ENCODE measurements at places on chromosomes 3 and 15. TPM values are rescaled to one million over a fixed set of nuclear protein-coding genes. Genes with fewer than 3 reads are reported as not detected.

DNA sequence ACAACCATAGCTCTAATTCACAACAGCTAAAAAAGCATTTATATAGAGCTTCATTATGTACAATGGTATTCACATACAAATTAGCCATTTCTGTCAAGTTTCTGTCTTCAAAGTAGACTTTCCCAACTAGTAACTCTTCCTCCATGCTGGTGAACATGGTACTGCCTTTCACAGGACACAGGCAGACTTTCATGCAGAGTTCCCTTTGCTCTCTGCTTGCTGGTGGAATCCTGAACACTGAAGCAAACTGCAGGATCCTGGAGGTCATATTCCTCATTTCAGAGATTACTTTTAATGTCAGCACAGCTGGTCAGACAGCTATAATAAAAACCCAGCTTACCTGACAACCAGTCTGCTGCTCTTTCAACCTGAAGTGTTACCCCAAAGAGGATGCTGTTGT, 53.6 kb downstream of the TASOR start:
- DNase-seq, result no peak

- no peak for DNase-seq
These were observed 45.8 kb downstream of the SMAD3 start for GRCh38 chr15:67110958-67111864.

DNA sequence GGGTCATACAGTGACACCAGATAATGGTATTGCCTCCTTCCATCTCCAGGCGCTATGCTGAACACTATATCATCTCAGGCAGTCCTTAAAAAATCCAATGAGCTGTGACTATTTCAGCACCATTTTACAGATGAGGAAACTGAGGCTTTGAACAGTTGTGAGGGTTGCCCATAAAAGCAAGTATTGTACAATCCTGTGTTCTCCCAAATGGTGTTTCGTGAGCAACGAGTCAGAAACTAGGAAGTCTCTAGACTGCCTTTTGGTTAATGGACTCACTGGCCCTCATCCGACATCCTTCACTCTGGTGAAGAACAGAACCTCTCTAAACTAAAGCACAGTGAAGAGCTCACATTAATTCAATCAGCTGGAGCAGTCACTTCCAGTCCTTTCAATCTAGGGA, 61.8 kb downstream of the ATP8B4 start:
- no peak for DNase-seq

- DNase-seq, result no peak
These were observed 12.7 kb upstream of the LMCD1 start for GRCh38 chr3:8488877-8489276.

GRCh38 chr15:57495554-57496165, 96.0 kb upstream of the MYZAP start:
- DNase-seq, result no peak

DNA sequence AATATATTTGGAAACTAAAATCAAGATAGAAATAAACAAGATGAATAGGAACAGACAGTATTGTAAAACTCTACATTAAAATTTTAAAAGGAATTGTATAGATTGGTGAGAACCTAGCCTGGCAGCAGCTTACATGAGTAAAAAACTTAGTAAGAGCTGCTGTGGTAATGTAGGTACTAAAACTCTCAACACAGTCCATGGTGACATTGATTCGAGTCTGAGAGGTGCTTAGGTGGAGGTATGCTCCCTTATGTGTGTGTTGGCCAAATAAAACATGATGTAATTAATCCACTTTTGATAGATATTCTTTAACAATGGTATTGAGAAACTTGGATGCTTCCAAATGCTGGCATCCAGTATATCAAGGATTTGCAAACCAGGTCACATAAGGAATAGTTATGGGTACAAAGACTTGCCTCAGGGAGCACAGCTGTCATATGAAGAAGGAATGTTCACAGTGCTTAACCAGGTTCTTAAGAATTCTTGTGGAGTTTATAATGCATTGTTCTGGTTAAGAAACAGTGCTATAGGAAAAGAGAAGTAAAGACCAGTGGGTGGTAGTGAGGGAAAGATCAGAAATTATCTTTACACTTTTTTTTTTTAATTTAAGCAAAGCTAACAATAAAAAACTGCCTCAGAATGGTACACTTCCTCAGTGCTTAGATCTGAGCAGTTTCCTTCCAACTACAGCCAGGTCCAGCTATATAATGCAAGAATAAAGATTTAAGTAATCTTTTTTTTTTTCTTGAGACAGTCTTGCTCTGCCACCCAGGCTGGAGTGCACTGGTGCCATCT, 24.6 kb upstream of the IL20RB start:
- no peak for DNase-seq

- peak; percentile 83 for DNase-seq
These were observed 4.2 kb downstream of the ACOX2 start for GRCh38 chr3:58532794-58533220.

DNA sequence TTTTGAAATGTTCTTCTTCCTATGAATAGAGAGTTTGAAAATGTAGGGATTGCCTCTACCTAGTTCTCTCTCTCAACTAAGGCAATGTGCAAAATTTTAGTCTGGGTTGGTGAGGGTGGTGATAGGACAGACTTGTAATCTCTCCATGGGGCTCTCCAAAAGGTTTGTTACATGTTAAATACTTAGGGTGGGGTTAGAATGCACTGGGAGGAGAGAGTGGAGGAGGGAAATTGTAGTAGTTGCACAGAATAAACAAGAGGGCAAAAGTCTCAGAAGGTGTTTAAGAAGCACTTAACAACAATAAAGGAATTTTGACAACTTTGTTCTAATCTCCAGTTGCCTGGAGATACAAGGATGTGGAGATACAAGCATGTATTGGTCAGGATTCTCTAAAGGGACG, 230.4 kb downstream of the NECTIN3 start:
- no peak for DNase-seq

CP gene
- 2,114 TPM for total RNA-seq

RIOX2 gene
- total RNA-seq, result 10.9 TPM

SKOR1 gene
- total RNA-seq, result not detected
